ENCODE measurements at places on chromosomes 1 and 21.

DNA sequence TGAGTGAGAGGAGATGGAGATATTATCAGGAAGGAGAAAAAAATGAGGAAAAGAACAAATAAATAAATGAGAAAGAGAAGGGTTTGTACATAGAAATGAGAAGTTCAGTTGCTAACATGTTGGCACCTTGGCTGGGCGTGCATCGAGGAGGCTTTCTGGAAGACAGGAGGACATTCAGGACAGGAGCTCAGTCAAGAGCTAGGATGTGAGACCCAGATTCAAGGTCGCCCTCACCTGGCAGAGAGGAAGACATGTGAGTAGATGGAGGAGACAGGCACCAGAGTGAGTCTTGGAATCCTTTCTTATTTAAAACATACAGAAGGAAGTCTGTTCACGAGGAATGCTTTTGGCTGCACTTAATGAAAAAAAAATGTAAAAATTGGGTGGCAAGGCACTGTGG, 640.9 kb downstream of the NPHP4 start:
- DNase-seq: no peak

DNA sequence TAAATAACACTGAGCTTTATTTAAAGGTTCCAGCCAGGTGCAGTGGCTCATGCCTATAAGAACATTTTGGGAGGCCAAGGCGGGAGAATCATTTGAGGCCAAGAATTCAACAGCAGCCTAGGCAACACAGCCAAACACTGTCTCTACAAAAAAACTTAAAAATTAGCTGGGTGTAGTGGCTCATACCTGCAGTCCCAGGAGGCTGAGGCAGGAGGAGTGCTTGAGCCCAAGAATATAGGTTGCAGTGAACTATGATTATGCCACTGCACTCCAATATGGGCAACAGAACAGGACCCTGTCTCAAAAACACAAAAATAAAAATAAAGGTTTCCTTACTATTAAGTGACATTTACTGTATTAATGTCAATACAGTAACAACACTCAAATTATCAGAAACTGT, 2.1 kb downstream of the TAF12 start:
- no peak for DNase-seq

GRCh38 chr1:77342745-77343144, 60.9 kb downstream of the AK5 start:
- no peak for DNase-seq

- DNase-seq: no peak
Observed at GRCh38 chr1:187338762-187339412, 510.1 kb downstream of the PLA2G4A start.

- no peak for DNase-seq
Observed at GRCh38 chr1:182570611-182570970, 18.5 kb downstream of the RNASEL start.

- no peak for DNase-seq
Observed at GRCh38 chr1:225156254-225156653, 226.8 kb downstream of the DNAH14 start.

All from T47D (cell line).